ENCODE measurements at places on chromosomes 2 and 18.

DNA sequence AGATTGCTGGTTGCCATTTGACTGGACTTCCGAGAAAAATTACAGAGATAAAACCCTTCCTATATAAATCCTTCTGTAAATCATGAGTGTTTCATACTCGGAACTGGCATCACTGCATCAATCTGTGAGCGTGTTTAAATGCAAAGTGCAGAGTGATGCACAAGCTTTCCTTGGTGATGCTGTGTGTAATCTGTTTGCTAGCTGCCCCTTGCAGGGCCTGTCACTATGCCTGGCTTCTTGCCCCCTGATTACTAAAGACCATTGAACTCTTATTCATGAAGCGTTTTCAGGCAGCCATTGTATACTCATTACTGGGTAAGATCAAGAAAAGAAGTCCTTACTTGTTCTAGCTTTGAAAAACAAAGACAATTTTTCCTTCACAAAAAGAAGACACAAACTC lies 266.9 kb upstream of the FANCL start:
- DNase-seq = no peak

DNA sequence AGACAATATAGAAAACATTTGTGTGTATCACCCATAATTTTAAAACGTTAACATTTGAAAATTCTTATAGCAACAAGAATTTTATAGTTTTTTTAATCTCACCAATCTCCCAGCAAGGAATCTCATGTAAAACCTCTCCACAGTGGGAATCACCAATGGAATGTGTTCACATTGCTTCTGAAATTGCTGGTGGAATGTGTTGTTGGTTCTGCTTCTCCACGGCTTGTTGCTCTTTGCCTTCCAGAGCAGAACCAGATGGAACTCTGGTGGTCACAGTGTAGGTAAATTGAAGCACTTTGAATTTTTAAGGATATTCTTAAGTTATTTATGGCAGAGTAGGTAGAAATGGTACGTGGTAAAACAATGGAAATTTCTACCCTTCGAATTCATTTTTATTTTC lies 35.1 kb downstream of the DCAF17 start:
- DNase-seq = no peak

- no peak for DNase-seq
Observed at GRCh38 chr2:57957238-57957637, 89.4 kb upstream of the VRK2 start.

GRCh38 chr18:78892177-78892576 lies 87.4 kb upstream of the SALL3 start:
- DNase-seq = no peak

DNA sequence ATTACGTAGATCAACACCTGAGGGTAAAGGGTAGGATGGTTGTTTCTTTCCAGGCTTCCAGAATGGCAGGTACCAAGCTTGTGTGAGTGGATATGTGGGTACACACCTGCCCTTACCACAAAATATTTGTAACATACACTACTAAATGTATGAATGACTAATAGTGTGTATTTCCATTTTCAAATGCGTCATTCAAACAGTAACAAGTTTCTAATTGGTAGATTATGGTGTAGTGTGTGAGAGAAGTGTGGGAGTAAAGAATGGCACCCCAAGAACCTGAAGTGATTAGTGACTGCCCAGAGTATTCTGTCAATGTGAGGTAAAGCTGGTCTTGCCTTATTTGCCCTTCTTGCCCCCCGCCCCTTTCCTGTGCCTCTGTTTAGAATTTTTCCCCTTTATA lies 21.1 kb downstream of the AGPS start:
- DNase-seq = no peak

- no peak for DNase-seq
Observed at GRCh38 chr2:241885946-241886643, 16.6 kb downstream of the RTP5 start.

GRCh38 chr18:23462876-23463275 lies 9.8 kb downstream of the RIOK3 start:
- no peak for DNase-seq

GRCh38 chr2:38076710-38077430 lies 919 bp upstream of the CYP1B1 start:
- peak; percentile 6 for DNase-seq

DNA sequence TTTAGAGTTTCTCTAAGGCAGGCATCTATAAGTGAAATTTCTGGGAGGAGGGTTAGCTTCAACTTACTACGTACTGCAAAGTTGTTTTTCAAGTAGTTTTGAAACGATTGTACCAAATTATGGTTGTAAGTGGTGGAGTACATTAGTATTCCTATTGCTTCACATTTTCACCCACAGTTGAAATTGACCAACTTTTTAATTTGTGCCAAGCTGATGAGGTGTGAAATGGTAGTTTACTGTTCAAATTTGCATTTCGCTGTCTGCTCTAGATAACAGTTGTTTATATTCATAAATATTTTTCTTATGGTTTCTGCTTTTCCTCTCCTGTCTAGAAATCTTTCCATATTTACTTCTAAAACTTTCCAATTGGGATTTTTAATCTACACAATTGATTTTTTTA lies 18.6 kb downstream of the NPC1 start:
- no peak for DNase-seq

DNA sequence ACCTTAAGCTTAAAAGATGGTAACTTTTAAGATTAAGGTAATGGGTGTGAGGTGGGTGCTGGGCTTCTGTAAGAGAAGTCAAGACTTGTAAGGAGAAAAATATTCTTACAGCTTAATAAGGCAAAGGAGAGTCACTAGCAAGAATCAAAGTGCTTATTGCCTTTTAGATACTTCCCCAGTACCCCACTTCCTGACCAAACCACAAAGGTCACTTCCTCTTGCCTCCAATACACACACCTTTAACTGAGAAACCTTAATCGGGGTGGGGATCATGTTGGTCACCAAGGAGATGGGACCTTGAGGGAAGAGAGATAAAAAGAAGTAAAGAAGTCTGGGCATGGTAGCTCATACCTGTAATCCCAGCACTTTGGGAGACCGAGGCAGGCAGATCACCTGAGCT lies 10.6 kb upstream of the ATG16L1 start:
- DNase-seq = no peak

DNA sequence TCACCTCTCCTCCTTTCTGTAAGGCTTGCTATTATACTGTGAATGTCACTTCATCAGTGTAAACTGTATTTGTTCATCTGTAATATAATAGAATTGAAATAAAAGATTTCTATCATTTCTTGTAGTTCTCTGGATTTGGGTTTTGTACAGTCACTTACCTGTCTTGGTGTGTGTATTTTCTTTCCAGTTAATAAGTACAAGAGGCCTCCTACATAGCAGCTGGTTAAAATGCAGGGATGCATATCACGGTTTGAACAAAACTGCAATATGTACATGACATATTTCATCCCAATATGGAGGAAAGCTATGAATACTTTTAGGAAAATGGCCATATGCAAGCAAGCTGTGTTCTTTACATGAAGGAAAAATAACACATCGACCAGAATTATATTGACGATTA lies 5.4 kb upstream of the STAT1 start:
- no peak for DNase-seq

DNA sequence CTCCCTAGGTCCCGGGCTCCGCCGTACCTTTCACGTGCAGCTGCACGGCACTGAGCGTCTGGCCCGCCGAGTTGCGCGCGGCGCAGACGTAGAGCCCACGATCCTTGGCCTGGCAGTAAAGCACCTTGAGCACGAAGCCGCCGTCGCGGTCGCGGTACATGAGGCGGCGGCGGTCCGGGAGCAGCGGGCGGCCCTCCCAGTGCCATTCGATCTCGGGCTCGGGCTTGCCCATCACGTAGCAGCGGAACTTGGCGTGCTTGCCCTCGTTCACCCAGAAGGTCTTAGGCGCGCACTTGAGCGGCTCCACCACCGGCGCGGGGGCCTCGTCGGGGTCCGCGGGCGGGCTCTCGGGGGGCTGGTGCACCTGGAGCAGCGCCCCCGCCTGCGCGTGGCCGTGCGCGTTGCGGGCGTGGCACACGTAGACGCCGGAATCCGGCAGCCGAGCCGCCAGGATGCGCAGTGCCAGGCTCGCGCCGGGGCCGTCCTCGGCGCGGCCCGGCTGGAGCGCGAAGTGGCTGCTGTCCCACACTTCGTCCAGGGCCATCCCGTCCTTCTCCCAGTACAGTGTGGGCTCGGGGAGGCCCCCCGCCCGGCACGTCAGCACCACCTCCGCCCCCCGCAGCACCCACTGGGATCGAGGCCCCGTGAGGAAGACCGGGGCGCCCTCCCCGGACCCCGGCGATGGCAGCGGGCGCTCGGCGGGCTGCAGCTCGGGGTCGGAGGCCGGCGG lies 980 bp downstream of the OBSL1 start:
- no peak for DNase-seq

- DNase-seq = no peak
Observed at GRCh38 chr2:46578961-46579360, 99.6 kb downstream of the TMEM247 start.

DNA sequence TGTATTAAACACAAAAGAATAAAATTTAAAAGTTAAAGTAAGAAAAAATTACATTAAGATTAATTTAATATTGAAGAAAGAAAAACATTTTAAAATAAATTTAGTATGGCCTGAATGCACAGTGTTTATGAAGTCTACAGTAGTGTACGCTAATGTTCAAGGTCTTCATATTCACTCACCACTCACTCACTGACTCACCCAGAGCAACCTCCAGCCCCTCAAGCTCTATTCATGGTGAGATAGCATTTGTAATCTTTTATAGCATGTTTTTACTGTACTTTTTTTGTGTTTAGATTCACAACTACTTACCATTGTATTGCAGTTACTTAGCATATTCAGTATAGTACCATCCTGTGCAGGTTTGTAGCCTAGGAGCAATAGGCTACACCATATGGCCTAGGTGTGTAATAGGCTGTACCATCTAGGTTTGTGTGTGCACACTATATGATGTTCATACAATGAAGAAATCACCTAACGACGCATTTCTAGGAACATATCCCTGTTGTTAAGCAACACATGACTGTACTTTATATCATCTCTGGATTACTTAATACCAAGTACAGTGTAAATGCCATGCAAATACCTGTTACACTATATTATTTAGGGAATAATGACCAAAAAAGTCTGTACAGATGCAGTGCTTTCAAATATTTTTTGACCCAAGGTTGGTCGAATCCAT lies 144.0 kb upstream of the IL1R2 start:
- DNase-seq = no peak

DNA sequence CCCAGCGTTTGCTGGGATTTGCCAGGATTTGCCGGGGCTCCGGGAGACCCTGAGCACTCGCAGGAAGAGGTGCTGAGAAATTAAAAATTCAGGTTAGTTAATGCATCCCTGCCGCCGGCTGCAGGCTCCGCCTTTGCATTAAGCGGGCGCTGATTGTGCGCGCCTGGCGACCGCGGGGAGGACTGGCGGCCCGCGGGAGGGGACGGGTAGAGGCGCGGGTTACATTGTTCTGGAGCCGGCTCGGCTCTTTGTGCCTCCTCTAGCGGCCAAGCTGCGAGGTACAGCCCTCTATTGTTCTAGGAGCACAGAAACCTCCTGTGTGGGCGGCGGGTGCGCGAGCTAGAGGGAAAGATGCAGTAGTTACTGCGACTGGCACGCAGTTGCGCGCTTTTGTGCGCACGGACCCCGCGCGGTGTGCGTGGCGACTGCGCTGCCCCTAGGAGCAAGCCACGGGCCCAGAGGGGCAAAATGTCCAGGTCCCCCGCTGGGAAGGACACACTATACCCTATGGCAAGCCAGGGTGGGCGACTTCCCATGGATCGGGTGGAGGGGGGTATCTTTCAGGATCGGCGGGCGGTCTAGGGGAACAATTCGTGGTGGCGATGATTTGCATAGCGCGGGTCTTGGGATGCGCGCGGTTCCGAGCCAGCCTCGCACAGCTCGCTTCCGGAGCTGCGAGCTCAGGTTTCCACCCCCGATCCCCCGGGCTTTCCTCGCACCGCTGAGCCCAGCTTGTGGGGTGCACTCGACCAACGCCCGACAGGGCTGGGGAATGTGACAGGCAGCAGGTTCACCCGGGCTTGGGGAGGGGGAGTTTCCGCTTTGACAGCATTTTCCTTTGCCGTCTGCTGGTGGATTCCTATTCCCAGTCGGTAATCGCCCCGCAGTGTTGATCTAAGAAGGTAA lies 2.8 kb downstream of the ONECUT2 start:
- DNase-seq = no peak

- no peak for DNase-seq
Observed at GRCh38 chr2:5921081-5921642, 229.0 kb downstream of the SOX11 start.

- no peak for DNase-seq
Observed at GRCh38 chr2:220899492-220899891, 672.6 kb downstream of the EPHA4 start.

DNA sequence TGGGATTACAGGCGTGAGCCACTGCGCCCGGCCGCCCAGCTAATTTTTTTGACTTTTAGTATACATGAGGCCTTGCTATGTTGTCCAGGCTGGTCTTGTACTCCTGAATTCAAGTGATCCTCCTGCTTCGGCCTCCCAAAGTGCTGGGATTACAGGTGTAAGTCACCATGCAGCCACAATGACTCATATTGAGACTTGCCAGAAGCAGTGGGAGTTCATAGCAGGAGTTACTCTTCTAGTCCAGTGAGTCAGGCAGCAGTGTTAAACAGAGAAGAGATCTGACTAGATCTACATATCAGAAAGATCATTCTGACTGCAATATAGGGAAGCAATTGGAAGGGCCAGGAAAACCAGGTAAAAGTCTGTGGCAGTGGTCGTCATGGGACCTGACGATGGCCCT lies 1.5 kb upstream of the FLACC1 start:
- peak; percentile 11 for DNase-seq

DNA sequence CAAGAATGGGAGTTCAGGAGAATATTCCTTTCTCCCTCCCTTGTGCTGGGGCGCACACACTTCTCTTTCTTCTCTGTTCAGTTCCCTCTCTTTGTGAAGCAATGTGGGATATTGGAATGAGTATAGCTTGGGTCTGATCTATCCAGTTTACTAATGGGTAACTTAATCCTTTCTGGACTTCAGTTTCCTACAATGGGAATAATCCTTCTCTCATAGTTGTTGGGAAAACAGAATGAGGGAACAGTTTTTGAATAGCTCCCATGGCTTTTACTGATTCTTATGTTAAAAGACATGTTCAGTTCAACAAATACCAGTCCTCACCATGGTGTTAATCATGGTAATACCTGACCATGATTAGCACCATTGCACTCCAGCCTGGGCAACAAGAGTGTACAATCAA lies 93.1 kb downstream of the ARL4C start:
- no peak for DNase-seq

GRCh38 chr2:29628862-29629261 lies 292.5 kb downstream of the ALK start:
- no peak for DNase-seq

GRCh38 chr18:21701621-21702020 lies 3.0 kb downstream of the ABHD3 start:
- DNase-seq = no peak

DNA sequence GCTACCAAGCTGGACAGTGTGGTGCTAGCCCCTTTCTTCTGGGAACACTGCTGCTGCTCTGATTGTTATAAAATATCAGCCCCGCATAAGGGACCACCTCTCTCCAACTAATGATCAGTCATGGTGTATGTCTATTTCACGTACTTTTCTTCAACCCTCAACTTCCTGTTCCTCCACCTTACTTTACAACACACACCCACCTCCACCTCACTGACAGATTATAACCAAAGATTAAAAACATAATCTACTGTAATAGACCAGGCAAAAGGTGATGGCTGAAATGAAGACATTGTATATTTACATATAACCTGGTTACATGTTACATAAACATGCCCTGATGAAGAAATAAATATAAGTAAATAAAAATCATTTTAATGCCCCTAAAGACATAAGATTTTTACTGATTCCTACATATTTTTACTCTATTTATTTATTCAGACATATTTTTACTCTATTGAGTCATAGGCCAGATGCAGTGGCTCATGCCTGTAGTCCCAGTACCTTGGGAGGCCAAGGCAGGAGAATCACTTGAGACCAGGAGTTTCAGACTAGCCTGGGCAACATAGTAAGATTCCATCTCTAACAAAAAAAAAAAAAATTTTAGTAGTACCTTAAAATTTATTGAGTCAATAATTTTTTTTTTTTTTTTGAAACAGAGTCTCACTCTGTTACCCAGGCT lies 12.8 kb downstream of the STK39 start:
- no peak for DNase-seq

Measured in activated CD4-positive, alpha-beta T cell treated with anti-CD3 and anti-CD28 coated beads, Interleukin-2, amount 50 U/mL, for 4 hours (primary cell).